H9 (cell line): ENCODE measurements at places on chromosomes 5 and 9. TPM values are rescaled to one million over a fixed set of nuclear protein-coding genes. Genes with fewer than 3 reads are reported as not detected.

The PHF24 gene
- total RNA-seq: 0.24 and 0.68 TPM in 2 replicates

GRCh38 chr5:173775261-173776197 is 112.6 kb upstream of the CPEB4 start:
- no peak for DNase-seq

- DNase-seq: peak; percentile 5
These were observed 175.5 kb upstream of the MVB12B start for GRCh38 chr9:126151031-126151685.

GRCh38 chr9:75775166-75775565 is 115.3 kb upstream of the PCSK5 start:
- DNase-seq: no peak

DNA sequence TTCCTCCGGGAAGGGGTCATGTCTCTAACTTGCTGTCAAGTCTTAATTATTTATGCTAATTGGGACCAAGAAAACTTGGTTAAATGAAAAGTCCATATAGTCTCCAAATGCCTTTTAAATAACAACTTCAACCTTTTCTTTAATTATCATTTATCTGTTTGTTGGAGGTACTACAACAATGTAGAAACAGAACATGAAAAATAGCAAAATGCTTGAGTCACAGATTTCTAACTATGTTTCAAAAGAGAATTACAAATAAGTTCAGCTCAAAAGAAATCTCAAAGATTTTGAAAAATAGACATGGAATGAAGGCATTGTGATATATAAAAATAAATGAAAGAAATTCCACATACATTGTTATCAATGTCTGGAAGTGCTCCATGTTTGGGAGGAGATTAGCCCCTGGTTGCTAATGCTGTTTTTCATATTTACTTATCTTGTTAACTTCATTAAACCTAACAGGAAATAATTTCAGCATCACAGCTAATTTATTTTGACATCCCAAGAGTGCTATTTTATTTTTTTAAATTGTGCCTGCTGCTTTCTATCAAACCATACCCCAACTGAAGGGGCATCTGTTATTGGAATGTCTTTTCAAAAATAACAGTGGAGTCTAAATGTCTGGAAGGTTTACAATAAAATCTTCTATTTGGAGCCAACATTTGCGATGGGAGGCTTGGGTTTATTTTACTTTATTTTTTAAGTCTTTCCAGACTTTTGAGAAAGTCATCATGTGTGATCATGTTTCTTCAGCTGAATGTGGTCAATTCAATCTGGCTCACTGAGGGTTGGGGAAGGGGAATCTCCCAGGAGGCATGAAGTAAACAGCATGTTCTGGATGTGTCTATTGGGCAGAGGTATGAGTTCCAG is 53.1 kb upstream of the ANKRD55 start:
- DNase-seq: no peak

- no peak for DNase-seq
These were observed 4.9 kb downstream of the GTF3C5 start for GRCh38 chr9:133035669-133036068.
